Lung (tissue), 17 donors: ENCODE measurements at places on chromosomes 2 and 18. TPM values are rescaled to one million over a fixed set of nuclear protein-coding genes. Genes with fewer than 3 reads are reported as not detected.

DNA sequence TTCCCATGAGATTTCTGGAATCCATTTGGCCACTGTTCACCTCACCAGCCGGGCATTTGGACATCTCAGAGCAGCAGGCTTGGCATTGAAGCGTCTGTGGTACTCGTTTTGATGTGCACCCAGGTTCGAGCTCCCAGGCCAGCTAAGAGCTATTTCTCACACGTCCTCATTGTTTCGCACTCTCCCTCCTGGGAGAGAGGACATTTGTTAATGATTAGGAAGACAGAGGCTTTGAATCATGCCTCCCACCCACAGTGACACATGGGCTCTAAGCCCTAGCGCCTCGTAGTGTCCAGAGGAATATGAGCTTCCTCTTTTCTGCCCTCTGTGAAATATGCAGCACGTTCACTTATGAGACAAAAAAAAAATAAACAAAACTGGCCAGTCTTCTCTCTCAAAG lies 361.8 kb downstream of the RND3 start:
- peaks cover 1% of the 10 kb centered on the region for H3K4me1 ChIP-seq
- H3K27ac ChIP-seq = no peak overlapping the region
- no peaks in the 10 kb centered on the region for H3K27me3 ChIP-seq
- no peaks in the 10 kb centered on the region for H3K36me3 ChIP-seq

- H3K4me3 ChIP-seq = no peak overlapping the region
- H3K27me3 ChIP-seq = no peaks in the 10 kb centered on the region
- peaks cover 2% of the 10 kb centered on the region for H3K4me1 ChIP-seq
- H3K36me3 ChIP-seq = no peaks in the 10 kb centered on the region
- no peak overlapping the region for H3K27ac ChIP-seq
These were observed 236.1 kb downstream of the SH3RF3 start for GRCh38 chr2:109365131-109365530.

- no peak for DNase-seq
- H3K27ac ChIP-seq = no peak overlapping the region
- no peaks in the 10 kb centered on the region for H3K27me3 ChIP-seq
- no peak overlapping the region for H3K4me3 ChIP-seq
These were observed 193.0 kb upstream of the RGPD4 start for GRCh38 chr2:107633580-107634147.

Gene FBXO36
- 9.3 TPM for total RNA-seq

Gene SP110
- total RNA-seq = 25.0 TPM

GRCh38 chr2:17146358-17146757 lies 371.9 kb downstream of the RAD51AP2 start:
- H3K4me1 ChIP-seq = no peaks in the 10 kb centered on the region
- no peak overlapping the region for H3K27ac ChIP-seq
- H3K36me3 ChIP-seq = no peaks in the 10 kb centered on the region
- H3K4me3 ChIP-seq = no peak overlapping the region
- H3K27me3 ChIP-seq = peaks cover 3% of the 10 kb centered on the region
